Nephron progenitor cell (in vitro differentiated cells): ENCODE measurements at places on chromosomes 16 and 17.
A peak's percentile ranks its signal among the peaks of the same experiment; 100 is the strongest.

GRCh38 chr17:78793415-78793814, 11.3 kb upstream of the CYTH1 start:
- no peak overlapping the region for H3K4me3 ChIP-seq
- peaks cover 23% of the 10 kb centered on the region for H3K4me1 ChIP-seq
- peaks cover 2% of the 10 kb centered on the region for H3K27me3 ChIP-seq

DNA sequence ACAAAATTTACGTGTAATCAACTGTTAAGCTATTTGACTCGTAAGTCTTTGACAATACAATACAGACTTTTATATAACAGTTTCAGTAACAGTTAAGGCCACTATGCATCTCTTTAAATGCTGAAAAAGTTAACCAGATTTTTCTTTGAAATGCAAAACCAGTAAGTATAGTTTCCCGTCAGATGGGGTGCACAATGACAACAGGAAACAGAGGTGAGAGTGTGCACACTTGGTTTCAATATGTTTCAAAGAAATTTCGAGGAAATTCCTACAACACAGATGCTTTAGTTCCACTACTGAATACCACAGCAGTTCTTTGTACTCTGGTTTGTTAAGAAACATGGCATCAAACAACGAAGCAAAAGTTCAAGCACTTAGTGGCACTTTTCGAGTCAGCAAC, 48.4 kb downstream of the RNF157 start:
- H3K27me3 ChIP-seq, result peaks cover 7% of the 10 kb centered on the region
- DNase-seq, result no peak
- H3K36me3 ChIP-seq, result no peaks in the 10 kb centered on the region
- no peak overlapping the region for H3K4me3 ChIP-seq

GRCh38 chr16:28309811-28310311, 17.5 kb downstream of the SBK1 start:
- no peak for DNase-seq
- H3K27ac ChIP-seq, result no peak overlapping the region
- H3K27me3 ChIP-seq, result peaks cover 6% of the 10 kb centered on the region
- no peak overlapping the region for H3K4me3 ChIP-seq
- no peaks in the 10 kb centered on the region for H3K4me1 ChIP-seq

DNA sequence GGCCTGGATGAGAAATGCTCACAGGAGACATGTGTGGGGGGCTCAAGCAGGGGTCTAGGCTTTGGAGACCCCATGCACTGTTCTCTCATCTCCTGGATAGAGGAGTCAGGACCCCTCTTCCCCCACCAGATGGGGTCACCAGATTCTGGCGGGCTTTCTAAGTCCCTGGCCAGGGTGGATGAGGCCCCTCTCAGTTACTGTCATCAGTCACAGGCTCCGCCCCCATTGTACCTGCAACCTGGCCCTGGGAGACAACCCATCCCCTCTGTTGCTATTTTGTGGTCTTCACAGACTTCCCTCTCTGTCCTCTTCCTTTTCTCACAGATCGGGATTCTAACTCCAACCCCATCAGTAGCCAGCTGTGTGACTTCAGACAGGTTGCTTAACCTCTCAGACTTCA, 33.5 kb upstream of the NDRG4 start:
- H3K4me1 ChIP-seq, result peaks cover 9% of the 10 kb centered on the region
- peaks cover 85% of the 10 kb centered on the region for H3K27me3 ChIP-seq
- H3K36me3 ChIP-seq, result no peaks in the 10 kb centered on the region
- H3K27ac ChIP-seq, result no peak overlapping the region
- no peak overlapping the region for H3K4me3 ChIP-seq

DNA sequence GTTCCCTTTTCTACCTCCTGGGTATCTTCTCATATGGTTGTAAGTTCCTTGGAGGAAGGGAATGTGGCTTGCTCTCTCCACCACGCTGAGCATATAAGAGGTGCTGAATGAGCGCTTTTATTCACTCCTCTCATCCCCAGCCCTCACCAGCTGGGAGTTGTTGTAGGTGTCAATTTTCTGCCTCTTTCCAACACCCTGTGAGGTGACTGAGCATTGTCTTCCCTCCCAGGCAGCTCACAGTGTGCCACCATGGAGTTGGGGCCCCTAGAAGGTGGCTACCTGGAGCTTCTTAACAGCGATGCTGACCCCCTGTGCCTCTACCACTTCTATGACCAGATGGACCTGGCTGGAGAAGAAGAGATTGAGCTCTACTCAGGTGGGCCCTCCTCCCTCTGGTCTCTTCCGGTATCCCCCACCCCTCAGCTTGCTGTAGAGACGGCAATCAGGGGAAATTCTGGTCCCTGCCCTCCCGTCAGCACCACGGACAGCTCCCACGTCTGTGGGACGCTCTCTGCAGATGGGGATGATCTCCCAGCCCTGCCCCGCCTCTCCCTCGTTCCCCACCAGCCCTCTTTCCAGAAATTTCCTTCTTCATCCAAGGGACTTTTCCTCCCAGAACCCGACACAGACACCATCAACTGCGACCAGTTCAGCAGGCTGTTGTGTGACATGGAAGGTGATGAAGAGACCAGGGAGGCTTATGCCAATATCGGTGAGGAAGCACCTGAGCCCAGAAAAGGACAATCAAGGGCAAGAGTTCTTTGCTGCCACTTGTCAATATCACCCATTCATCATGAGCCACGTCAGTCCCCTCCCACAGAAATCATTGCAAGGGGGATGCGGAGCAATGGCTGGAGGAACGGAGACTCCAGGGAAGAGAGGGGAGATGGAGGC, 18.3 kb downstream of the CIITA start:
- peak; percentile 95 for DNase-seq
- H3K27me3 ChIP-seq, result peaks cover 33% of the 10 kb centered on the region
- no peak overlapping the region for H3K27ac ChIP-seq

- peaks cover 38% of the 10 kb centered on the region for H3K4me1 ChIP-seq
- H3K27ac ChIP-seq, result no peak overlapping the region
- H3K36me3 ChIP-seq, result no peaks in the 10 kb centered on the region
Observed at GRCh38 chr16:71387045-71387871, 28.7 kb downstream of the CALB2 start.

- H3K27ac ChIP-seq, result peak overlapping the region; percentile 8
- H3K36me3 ChIP-seq, result peaks cover 8% of the 10 kb centered on the region
- no peak for DNase-seq
- H3K27me3 ChIP-seq, result no peaks in the 10 kb centered on the region
- H3K4me1 ChIP-seq, result peaks cover 5% of the 10 kb centered on the region
- no peak overlapping the region for H3K4me3 ChIP-seq
Observed at GRCh38 chr17:12472252-12473173, 193.2 kb upstream of the MYOCD start.

DNA sequence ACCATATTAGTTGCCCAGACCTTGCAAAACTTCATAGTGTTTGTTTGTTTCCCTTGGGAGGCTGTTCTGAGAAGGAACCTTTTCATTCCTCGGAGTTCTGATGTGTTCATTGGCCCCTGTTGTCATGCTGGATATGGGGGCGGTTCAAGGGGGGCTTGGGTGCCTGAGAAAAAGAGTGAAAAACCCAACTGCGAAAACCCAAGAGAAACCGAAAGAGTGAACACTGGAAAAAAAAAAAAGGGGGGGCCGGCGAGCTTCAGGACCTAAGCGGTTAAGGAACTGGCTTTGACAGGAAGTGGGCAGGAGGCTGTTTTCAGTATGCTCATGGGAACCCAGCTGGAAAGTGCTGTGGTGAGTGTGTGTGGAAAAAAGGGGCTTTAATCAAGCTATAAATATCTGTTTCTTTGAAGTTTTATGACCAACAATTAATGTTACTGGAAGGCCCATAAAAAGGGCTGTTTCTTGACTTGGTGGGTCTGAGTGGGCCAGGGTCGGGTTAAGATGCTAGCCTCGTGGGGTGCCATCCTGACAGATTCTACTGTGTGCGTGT, 510.7 kb downstream of the MAF start:
- no peaks in the 10 kb centered on the region for H3K36me3 ChIP-seq
- DNase-seq, result no peak
- peaks cover 32% of the 10 kb centered on the region for H3K4me1 ChIP-seq

- no peak for DNase-seq
- H3K27ac ChIP-seq, result peak overlapping the region; percentile 98
- peaks cover 34% of the 10 kb centered on the region for H3K36me3 ChIP-seq
- H3K4me1 ChIP-seq, result peaks cover 36% of the 10 kb centered on the region
- H3K4me3 ChIP-seq, result no peak overlapping the region
- H3K27me3 ChIP-seq, result peaks cover 6% of the 10 kb centered on the region
Observed at GRCh38 chr17:1090465-1091189, 89.2 kb downstream of the ABR start.

GRCh38 chr16:30609002-30609925, 925 bp downstream of the ZNF689 start:
- peaks cover 4% of the 10 kb centered on the region for H3K27me3 ChIP-seq
- peaks cover 31% of the 10 kb centered on the region for H3K36me3 ChIP-seq
- peak; percentile 43 for DNase-seq

- no peaks in the 10 kb centered on the region for H3K36me3 ChIP-seq
- H3K27me3 ChIP-seq, result peaks cover 12% of the 10 kb centered on the region
- no peak for DNase-seq
- no peak overlapping the region for H3K27ac ChIP-seq
- no peak overlapping the region for H3K4me3 ChIP-seq
Observed at GRCh38 chr17:49266233-49266632, 35.6 kb upstream of the PHOSPHO1 start.

DNA sequence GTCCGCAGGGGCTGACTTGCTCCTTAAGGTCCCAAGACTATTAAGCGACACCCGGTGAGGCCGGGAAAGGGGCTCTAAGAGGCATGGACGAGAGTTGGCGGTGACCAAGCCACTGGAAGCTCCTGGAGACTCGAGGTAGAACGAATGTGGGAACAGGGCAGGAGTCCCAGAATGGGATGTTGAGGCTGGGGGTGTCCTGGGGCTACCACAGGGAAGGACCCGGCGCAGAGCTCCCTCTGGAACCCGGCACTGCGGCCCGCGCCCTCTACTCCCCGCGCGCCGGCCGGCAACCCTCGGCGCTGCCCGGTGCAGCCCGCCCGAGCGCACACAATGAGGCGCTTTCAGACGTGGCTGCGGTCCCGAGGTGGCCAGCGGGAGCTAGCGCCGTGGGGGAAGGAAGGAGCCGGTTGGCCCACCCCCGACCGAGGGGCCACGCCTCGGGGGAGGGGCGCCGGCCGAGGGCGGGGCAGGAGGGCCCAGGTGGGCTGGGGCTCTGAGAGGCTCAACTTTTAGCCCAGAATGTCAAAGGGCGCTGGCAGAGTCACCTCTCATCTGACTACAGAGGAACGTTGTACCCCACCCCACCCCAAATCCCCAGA, at the start of gene CHST6:
TSS of gene CHST6 (minus strand) at position 366 of the 599 bp plus-strand sequence. CDS start 15,613 bp downstream, outside the sequence.
- H3K4me1 ChIP-seq, result peaks cover 13% of the 10 kb centered on the region
- H3K36me3 ChIP-seq, result no peaks in the 10 kb centered on the region
- peak within 1 kb of the TSS; percentile 92 for H3K4me3 ChIP-seq
- peaks cover 16% of the 10 kb centered on the region for H3K27me3 ChIP-seq
- DNase-seq, result peak; percentile 70

DNA sequence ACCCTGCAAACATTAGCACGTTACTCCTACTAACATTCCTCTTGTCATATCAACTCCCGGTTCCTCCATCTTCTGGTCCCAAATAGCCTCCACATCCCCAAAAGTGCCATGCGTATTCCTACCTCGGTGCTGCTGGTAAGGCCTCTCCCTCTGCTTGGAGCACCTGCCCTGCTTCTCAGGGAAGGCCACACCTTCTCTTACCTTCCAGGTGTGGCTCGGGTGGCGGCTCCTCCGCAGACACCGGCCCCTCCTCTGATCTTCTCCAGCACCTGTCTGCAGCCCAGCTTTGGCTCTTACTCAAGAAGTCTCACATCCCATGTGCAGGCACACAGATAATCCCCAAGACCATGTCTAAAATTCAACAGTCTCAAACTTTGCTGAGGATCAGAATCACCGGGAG, 92.3 kb downstream of the GAS7 start:
- no peak for DNase-seq
- peaks cover 15% of the 10 kb centered on the region for H3K27me3 ChIP-seq
- no peaks in the 10 kb centered on the region for H3K36me3 ChIP-seq

DNA sequence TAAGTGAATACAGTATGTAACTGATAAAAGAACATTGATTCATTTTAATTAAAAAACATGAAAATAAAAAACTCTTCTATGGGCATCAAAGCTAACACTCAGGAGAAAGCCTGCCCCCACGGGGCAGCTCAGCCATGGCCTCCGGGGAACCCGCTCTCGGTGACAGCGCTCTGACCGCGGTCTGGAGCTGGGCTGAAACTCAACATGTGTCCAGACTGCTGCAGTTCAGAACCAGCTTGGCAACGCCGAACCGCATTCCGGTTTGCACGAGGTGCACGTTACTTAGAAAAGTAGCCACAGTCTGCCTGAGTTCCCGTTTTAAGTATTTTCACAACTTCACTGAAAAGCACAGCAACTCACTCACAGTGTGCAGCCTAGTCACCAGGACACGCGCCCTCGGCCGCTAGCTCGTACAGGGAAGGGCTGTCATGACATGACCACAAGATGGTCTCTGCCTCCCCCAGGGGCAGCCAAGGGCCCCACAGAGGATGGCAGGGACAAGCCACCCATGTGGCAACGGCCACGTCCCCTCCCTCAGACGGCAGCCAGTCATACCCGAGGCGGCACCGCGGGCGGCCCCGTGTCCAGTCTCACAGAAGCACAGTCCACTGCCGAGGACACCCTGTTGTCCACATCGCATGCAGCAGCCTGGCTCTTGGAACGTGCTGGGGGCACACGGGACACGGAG, 77.1 kb upstream of the METRNL start:
- peaks cover 54% of the 10 kb centered on the region for H3K36me3 ChIP-seq
- DNase-seq, result no peak
- H3K27me3 ChIP-seq, result peaks cover 3% of the 10 kb centered on the region
- H3K27ac ChIP-seq, result no peak overlapping the region

DNA sequence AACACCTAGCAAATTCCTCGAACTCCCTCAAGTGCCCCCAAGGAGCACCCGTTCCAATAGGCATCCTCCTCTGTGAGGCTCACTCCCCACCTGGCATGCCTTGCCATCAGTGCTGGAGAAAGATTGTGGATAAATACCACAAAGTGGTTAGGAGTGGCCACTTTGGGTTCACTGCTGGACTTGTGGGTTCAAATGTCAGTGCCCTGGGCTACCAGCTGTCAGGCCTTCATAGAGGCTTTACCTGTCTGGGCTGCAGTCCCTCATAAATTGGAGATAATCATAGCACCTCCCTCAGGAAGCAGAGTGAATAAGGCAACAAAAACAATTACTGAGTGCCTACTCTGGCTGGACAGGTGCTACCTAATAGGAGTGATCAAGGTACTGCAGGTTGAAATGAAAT, 1.5 kb upstream of the SYT17 start:
- peaks cover 6% of the 10 kb centered on the region for H3K4me1 ChIP-seq
- no peaks in the 10 kb centered on the region for H3K36me3 ChIP-seq
- no peak overlapping the region for H3K27ac ChIP-seq
- peaks cover 40% of the 10 kb centered on the region for H3K27me3 ChIP-seq
- H3K4me3 ChIP-seq, result no peak overlapping the region

DNA sequence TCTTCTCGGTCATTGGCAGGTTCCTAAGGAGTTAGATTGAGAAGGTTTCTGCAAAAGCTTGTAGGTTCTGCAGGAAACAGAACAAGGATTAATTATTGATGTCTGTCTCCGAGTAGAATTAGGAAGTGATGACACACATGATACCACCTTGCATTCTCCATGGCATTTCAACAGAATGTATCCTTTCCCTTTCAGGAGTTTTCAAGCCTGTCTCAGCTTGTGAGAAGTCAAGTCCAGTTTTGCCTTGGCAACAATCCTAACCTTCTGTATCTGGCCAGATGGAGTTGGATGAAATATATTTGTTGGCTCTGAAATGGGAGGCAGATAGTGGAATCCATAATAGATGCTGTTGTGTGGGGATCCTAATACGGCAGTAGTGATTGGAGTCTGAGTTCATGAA, 235.5 kb downstream of the SHISA9 start:
- no peak overlapping the region for H3K27ac ChIP-seq
- peaks cover 5% of the 10 kb centered on the region for H3K27me3 ChIP-seq
- H3K36me3 ChIP-seq, result no peaks in the 10 kb centered on the region
- H3K4me3 ChIP-seq, result no peak overlapping the region
